ENCODE measurements at places on chromosomes 5 and 9.

DNA sequence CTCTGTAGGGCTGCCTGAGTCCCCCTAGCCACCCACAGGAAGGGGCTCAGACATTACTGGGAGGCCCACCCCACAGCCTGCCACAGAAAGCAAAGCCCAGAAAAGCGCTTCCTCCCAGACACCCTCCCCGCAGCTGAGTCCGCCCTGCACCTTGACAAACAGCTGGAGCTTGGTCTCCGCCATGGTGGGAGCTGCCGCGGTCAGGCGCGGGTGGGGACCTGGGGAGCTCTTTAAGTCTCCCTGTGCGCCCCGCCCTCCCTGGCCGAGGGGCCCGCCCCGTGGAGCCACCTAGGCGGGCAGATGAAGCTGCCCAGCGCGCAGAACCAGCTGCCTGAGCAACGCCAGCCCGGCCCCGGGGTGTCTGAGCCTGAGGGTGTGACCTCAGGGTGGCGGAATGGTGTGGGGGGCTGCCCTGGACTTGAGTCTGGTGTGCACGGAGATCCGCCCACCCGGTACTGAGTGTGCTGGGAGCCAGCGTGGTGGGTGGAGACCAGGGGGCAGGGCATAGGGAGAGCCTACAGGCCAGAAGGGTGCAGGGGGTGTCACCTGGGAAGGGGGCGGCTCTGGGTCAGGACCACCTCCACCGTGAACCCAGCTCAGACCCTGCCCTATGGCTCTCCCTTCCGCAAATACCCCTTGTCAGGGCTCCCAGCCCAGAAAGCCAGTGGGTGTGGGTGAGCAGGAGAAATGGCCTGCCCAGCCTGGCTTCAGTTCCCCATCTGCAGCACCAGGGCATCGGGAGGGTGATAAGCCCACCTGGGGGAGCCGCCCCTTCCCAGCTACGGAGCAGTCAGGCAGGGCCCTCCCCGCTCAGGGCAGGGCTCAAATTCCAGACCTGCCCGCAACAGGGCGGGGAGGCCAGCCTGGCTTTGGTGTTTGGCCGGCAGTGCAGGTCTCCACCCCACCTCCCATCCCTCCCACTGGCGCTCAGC, at the start of gene CLIC3:
CLIC3 (minus strand) TSS at position 208 of the 932 bp plus-strand sequence; CDS start at position 183, 25 bp downstream.
- DNase-seq = no peak

DNA sequence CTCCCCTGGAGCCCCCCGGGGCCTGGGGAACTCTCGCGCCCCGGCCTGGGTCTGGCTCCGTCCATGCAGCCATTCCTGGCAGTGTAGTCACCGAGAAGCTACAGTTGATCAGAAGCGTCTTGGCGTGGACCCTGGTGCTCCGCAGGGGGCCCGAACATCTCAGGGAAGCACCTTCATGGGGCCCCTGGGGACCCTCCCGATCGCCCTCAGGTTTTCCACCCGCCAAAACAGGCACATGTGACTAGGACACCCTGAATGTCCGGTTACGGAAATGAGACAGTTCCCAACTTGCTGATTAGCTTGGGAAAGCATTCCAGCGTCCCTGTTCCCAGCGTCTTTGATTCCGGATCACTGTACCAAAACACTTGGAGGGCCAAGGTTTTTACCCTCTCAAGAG, 472 bp downstream of the FBXO4 start:
- DNase-seq = no peak

DNA sequence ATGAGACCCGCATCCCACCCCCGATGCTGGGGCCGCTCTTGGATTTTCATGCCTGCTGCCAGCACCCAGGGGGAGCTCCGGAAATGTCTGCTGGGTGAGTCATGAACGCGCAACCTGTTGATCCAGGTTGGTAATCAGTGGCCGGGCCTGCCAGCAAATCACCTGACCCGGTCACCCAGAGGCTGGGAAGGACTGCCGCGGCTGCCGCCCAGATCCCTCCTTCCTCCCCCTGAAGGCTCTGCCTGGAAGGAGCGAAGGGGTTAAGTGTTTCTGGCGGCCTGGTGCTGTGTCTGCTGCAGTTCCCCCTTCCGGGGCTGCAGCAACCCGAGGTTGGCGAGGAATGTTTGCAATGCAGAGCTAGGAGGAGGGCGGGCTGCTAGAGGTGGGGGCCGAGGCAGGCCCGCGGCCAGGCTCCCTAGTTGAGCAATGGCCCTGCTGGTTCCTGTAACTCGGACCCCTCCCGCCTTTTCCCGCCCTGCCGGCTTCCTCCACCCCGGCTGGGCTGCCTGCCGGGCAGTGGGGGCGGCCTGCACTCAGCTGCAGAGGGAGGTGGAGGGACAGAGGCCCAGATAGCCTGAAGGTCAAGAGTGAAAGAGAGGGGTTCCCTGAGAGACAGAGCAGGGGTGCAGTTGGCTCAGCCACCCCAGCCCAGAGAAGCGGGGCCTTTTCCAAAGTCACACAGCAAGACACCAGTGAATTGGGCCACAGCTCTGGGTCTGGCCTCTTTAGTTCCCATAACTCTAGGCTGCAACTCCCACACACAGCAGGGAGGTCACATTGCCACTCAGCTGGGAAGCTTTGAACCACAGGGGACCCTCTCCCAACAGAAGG, 156.3 kb upstream of the IER5L start:
- no peak for DNase-seq

DNA sequence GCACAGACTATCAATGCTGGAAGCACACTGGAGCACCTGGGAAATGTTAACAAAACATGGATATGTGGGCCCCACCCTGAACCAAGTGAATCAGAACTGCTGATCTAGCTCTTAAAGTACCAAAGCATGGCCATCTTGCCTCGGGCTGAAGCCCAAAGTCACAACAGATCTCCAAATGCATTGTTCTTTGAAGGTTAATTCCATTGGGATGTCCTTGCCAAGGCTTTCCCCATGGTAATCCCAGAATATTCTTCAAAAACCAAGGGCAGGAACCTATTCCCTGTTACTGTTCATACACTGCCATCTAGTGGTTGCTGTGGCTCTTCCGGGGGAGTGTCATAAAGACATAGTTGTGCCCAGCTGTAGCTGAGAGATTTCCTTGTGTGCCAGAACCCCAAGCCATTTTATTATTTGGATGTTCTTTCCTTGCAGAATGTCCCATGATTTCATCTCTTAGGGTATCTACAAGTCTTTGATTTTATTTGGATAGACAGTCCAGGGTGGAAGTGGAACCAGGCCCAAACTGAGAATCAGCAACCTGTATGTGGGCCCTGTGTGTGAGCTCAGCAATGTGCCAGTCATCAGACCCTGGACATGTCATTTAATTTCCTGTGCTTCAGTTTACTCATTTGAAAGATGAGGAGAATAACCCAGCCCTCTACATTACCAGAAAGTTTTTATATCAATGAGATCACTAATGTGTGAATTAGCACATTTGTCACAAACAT, 290.0 kb downstream of the ACTL7B start:
- DNase-seq = peak; percentile 80

- DNase-seq = no peak
These were observed 7.7 kb downstream of the ARHGAP26 start for GRCh38 chr5:142777850-142778249.

- no peak for DNase-seq
These were observed 45.7 kb downstream of the CDK5RAP2 start for GRCh38 chr9:120534266-120534665.

GRCh38 chr5:34941936-34942335, 12.6 kb downstream of the DNAJC21 start:
- DNase-seq = no peak

- DNase-seq = no peak
These were observed 221.1 kb downstream of the ISL1 start for GRCh38 chr5:51604324-51604723.

GRCh38 chr5:125503946-125504345, 757.5 kb upstream of the ZNF608 start:
- DNase-seq = no peak

DNA sequence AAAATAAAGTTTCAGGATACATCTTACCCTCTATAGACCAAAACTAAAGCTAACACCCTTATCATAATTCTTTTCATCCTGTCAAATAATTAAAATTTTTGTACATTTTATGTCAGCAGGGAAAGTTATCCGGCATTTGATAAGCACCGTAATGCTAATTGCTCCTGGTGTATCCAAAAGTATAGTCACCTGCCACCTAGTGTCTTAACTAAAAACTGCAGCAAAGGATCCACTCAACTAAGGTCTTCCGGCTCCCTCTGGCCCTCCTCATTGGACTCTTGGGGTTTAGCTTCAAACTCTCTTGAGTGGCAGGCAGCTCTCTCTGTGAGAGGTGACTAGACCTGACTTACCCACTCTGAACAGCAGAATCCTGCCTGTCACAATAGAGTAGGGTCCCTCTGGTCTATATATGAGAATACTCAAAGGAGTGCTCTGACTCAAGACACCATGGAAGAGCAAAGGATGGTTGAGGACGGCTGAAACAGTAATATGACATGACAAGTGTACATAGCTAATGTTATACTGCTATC, 60.4 kb upstream of the CAST start:
- DNase-seq = peak; percentile 24

GRCh38 chr9:72203205-72203803, 54.1 kb downstream of the GDA start:
- peak; percentile 12 for DNase-seq

- DNase-seq = no peak
These were observed 27.1 kb upstream of the PRR16 start for GRCh38 chr5:120436996-120437395.

- DNase-seq = no peak
These were observed 132.0 kb upstream of the RAI14 start for GRCh38 chr5:34524123-34524522.

- DNase-seq = no peak
These were observed 60.6 kb upstream of the TRPC7 start for GRCh38 chr5:136425921-136426320.

- no peak for DNase-seq
These were observed 241.8 kb upstream of the KLF9 start for GRCh38 chr9:70656281-70656680.

- DNase-seq = no peak
These were observed 27.1 kb upstream of the NKD2 start for GRCh38 chr5:981456-981855.

DNA sequence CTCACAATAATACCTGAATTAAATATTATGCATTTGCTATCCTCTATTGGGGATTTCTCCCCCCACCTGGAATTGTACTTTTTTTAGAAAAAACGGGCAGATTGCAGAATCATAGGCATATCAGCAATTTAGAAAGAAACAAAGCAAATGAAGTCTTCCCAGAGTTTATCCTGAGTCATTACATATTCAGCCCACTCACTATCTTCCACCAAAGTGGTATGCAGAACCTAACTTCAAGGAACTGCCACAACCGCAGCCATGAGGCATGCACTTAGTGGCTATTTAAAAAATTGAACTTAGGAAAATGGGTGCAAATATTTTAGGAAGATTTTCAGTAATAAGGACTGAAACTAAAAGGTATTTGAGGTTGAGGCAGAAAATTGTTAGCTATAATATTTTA, 48.6 kb downstream of the UBAP1 start:
- DNase-seq = no peak

DNA sequence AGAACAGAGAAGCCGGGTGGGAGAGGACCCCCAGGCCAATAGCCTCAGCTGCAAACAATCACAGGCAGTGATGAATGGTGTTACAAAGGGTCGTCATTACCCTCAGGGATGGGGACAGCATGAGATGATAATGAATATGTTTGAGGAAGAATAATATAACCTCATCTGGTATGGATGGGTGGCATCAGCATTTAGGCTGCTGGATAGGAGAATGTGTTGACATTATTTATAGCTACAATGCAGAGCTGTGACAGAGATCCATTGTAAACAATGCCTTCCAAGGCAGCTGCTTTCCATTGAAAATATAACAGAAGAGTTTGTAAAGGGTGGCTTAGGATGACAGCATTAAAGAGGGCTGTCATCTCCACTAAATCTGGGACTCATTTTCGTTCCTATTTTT, 365.5 kb downstream of the KCNN2 start:
- DNase-seq = no peak

DNA sequence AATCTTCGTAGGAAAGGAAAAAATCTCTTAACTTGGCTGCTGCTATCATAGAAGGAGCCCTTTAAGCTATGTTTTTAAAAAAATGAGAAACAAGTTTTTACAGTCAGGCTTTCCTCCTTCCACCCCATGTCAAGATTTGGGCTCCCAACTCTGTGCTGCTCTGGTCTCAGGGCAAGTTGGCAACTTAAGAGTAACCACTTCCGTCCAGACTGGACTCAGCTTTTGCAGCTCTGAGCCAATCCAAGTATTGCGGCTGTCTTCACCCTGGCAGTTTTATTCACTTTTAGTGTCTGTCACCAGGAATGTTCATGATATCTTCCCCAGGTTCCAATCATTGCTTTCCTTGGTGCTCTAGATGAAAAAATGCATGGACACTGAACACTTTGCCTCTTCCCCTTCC, 115.9 kb upstream of the GAS1 start:
- DNase-seq = no peak

GRCh38 chr5:37182667-37183066, 66.5 kb downstream of the CPLANE1 start:
- no peak for DNase-seq

DNA sequence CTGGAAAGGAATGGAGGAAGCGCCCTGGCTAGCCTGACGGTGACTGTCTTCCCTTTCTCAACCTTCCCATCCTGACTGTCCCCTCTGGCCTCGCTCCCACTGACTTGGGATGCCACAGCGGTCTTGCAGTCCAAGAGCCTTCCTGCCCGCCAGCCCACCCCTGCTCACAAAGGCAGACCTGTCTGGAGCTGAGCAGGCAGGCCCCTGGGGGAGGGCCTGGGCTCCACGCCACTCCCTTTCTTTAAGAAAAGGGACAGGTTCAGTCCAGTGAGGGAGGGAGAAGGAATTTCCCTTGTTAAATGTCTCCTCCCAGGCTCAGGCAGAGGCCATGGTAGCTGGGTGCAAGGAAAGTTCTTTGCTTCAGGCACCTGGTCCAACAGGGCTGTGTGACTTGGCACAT, 18.1 kb downstream of the FGF1 start:
- DNase-seq = no peak

- no peak for DNase-seq
These were observed 574.5 kb upstream of the GRAMD2B start for GRCh38 chr5:125848751-125849150.

DNA sequence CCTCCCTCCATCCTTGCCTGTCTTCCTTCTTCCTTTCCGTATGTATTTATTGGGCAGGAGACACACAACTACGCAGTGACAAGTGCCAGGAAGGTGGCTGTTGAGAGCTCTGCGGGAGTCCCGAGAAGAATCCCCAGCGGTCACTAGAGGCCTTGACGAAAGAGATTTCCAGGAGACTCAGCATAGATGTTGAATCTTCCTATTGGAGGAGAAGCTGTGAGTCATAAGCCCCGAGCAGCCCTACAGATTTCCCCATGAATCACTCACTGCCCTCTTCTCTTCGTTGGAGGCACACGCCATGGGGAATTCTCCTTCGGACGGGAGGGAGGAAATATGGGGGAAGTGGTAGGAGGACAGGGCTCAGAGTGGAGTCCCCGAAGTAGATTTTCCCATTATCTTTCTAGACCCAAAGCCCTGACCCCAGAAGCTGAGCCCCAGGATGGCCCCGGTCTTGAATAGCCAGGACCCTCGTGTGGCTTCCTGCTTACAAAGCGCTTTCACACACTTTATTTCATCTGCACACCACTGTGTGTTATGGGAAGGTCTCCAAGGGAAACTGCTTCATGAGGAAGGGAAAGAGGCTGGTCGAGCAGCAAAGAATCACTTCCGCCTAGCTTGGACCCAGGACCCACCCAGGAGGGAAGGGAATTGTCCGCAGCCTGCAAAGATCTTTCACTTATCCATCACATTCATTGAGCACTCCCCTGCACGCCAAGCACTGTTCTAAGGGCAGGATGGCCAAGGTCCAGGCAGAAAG, 12.7 kb downstream of the DUSP1 start:
- no peak for DNase-seq

Measured in NCI-H1105 (cell line).